Activated T-cell treated with anti-CD3 and anti-CD28 coated beads, Interleukin-2, amount 50 U/mL, for 24 hours (primary cell): ENCODE measurements at places on chromosomes 5 and 9.

DNA sequence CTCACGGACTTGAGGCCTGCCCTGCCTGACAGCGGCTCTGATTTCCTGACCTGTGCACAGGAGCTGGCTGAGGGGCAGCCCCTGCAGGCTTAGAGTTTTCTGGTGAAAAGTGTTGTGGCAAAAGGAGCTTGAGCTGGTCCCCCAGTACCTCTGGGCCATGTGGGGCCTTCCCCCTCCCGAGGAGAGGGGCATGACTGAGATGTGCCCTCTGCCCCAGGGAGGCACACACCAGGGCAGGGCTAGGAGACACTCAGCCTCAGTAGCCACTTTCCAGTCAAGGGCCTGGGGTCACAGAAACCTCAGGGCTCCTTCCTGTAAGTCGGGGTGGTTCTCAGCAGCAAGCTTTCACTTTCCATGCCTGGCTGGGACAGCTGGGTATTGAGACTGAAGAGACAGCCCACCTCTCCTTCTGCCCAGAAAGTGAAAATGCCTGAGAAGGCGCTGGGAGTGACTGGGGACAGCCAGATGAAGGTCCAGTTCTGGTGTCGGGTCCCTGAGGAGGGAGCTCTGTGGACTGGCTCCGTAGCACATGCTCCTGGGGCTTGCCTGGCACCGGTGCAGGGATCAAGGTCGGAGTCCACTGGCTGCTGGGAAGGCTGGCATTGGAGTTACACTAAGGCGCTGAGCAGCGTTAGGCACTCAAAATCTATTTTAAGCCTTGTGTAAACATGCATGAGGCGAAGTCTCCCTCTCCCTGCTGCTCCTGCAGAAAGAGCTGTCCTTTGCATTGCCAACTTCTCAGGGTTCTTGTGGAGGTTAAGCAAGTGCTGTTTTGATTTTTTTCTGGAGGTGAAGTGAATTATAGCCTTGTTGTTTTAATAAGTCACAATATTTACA is 394.9 kb downstream of the GADD45G start:
- peak; percentile 73 for DNase-seq

- no peak for DNase-seq
Observed at GRCh38 chr9:15927161-15927560, 374.3 kb downstream of the CCDC171 start.

- DNase-seq: no peak
Observed at GRCh38 chr5:130939059-130939458, 226.0 kb downstream of the HINT1 start.

DNA sequence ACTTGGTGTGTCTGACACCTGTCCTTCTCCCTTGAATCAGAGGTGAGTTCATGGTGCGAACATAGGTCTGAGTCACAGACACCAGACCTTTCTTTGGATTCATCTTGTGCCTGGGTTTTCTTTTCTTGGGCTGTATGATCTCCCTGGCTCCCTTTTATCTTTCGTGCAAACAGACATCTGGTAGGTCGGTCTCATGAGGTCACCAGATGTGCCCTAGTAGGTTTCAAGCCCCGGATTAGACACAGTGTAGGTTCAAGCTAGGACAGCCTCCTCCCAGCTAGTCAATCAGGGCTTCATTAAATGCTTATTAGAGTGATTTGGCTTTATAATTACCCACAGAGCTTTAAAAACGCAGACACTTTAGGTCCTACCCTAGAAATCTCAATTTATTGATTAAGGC is 106.0 kb upstream of the MYO10 start:
- no peak for DNase-seq

DNA sequence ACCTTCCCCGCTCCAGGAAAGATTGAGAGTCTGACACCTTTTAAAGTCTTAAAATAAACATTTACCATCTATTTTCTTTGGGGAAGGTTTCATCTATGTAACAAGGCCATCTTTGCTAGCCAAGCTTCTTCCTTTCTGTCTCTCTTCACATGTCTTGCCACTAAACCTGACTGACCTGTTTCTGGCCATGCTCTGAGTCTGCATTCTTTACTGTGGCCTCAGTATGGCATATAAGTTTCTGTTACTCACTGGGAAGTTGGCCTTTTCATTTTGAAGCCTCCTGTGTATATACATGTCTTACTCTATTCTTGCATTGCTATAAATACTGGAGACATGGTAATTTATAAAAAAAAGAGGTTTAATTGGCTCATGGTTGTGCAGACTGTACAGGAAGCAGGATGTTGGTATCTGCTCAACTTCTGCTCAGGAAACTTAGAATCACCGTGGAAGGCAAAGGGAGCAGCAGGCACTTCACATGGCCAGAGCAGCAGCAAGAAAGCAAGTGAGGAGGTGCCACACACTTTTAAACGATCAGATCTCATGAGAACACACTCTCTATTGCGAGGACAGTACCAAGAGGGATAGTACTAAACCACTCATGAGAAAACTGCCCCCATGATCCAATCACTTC is 48.1 kb downstream of the KCNV2 start:
- no peak for DNase-seq

DNA sequence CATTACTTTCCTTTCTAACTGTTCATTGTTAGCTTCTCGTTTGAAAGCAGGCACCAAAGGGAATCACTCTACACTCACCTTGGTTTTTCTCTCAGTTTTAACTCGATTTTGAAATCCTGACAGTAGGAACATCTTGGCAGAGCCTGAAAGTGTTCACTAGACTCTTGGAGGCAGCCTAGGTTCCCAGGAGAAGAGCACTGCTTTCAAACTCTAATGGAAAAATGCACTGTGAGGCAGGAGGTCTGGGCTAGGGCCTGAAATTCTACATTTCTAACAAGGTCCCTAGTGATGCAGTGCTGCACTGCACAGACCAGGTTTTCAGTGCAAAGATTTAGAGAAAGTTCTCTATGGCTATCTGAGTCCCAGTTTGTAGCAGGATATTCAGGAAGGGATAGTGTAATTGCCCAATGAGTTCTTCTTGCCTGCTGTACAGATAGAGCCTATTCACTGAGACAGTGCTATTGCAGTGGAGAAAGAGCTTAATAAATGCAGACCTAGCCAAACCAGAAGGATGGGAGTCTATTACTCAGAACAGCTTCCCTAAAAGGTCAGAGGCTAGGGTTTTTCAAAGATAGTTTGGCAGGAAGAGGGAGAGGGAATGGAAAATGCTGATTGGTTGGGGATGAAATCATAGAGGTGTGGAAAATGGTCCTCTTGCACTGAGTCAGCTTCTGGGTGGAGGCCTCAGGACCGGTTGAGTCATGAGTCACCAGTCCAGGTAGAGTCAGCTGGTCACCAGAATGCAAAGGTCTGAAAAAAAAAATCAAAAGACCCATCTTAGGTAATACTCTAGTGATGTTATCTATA is 153.9 kb downstream of the GPBP1 start:
- no peak for DNase-seq

DNA sequence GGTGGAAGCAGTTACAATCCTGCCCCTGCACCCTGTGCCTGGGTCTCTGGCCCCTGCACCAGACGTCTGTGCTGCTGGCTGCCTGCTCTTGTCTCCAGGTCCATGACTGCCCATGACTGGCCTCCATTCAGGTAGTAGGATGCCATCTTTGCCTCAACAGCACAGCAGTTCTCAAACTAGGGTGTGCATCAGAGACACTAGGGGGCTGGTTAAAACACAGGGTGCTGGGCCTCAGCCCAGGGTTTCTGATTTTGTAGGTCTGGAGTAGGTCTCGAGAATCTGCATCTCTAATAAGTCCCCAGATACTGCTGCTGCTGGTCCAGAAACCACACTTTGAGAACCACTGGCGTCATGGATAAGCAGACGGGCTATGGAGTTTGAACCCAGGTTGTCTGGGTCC is 24.0 kb downstream of the COL15A1 start:
- DNase-seq: no peak

- no peak for DNase-seq
Observed at GRCh38 chr5:54956922-54957321, 28.5 kb downstream of the ESM1 start.
